ENCODE measurements at places on chromosomes 13 and 19.

DNA sequence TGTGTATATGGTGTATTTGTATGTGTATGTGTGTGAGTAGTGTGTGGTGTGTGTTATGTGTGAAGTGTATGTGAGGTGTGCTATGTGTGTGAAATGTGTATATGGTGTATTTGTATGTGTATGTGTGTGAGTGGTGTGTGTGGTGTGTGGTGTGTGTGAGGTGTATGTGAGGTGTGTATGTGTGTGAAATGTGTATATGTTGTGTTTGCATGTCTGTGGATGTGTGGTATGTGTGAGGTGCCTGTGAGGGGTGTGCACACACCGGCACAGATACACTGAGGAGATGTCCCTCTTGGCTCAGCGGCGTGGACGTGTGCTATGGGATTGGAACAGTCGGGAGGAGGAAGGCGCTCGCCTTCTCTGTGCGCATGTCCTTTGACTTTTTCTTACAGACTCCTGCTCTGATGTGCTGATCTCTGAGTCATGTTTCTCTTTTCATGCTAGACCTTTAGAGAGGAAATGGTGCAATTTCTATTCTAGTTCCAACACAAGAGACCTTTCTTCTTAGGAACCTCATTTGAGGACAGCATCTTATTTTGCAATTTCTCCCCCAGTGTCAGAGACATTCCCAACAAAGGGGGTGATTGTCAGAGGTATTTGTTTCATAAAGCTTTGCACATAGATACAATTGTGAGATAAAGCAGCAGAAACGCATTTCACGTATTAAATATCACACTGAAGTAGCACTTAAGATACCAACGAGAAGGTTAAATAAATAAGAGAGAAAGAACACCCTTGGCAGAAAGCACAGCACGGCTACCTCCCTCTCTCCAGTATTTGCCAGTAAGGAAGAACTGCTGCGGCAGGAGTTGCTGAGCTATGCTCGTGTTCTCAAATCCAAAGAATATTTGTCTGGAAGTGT is 11.3 kb upstream of the TNFRSF19 start:
- DNase-seq: peak; percentile 78

GRCh38 chr13:32415019-32415418 is 12.9 kb downstream of the N4BP2L1 start:
- no peak for DNase-seq

DNA sequence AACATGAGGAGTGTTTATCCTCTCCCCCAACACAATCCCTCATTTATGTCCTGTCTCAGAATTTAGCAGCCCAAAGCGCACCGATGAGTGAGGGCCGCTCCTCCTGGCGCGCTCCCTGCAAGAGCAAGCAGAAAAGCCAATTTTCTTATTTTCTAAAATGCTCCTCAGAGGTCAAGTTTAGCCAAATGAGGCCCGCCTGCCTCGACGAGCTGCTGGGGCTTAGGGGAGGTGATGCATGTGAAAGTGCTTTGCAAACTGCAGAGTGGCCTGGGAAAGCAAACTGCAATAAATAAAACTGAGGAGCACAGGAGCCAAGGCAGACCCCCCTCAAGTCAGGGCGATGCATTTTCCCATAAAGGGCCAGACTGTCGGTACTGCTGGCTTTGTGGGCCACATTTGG is 29.0 kb downstream of the CAPS start:
- DNase-seq: no peak

DNA sequence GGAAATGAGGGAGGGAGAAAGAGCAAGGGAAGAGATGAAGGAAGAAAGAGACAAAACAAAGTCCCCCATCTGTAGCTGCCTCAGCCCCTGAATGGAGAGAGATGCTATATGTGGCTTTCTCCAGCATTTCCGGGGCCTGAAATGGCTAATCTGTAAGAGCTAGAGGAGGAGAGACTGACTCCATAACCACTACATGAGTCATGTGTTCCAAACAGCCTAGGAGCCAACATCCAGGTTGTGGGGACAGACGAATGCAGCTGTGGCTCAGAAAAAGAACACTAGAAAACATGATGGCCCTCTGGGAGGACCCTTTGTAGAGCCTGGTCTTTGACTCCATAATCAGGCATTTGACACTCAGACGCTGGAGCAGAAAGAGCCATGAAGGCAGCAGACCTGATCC is 292.0 kb upstream of the ZNF507 start:
- no peak for DNase-seq

Measured in heart left ventricle (tissue), 16 donors.